ENCODE measurements at places on chromosomes 4 and X.

DNA sequence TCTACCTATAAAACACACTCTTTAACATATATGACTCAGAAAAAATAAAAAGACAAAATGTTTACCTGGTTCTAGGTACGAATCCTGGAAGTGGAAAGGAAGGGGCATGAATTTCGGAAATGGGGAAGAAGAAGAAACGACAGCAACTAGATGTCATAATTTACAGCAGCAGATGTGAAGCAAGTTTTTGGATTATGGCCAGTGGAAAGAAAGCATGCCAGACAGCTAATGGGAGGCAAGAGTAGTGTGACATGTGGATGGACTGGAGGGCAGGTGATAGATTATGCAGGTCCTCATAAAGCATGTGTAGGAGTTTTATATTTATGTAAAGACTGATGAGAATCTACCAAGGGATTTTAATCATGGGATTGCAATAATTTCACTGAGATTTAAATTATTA is 279.0 kb upstream of the TACR3 start:
- no peak for DNase-seq

DNA sequence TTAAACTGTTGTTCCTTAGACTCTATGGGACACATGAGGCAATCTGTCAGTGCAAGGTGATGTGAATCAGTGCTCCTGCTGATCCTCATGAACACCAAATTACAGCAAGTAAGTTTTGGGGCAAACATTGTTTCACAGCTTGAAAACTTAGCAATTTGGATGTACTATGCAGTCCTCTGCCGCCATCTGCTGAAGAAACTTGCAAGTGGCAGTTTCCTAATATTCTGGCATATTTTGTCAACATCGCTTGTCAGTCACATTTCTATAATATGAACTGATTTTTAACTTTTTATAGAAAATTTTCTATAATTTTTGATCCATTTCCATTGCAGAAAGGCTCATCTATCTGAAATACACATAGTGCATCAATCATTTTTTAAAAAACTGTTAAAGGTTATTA is 56.3 kb downstream of the ZAR1 start:
- peak; percentile 41 for DNase-seq

GRCh38 chr4:187414716-187415115 is 580.9 kb upstream of the ZFP42 start:
- DNase-seq: no peak

GRCh38 chr4:23866450-23867075 is 23.3 kb downstream of the PPARGC1A start:
- DNase-seq: no peak

GRCh38 chr4:41216294-41217019 is 2.1 kb upstream of the APBB2 start:
- DNase-seq: peak; percentile 85

GRCh38 chr4:144283526-144283925 is 143.0 kb upstream of the GYPA start:
- DNase-seq: no peak

GRCh38 chr4:144583658-144584057 is 62.3 kb upstream of the HHIP start:
- DNase-seq: no peak

GRCh38 chr4:6852582-6852981 is 57.0 kb upstream of the TBC1D14 start:
- no peak for DNase-seq

- DNase-seq: no peak
Observed at GRCh38 chr4:116143198-116143597, 942.2 kb downstream of the TRAM1L1 start.

DNA sequence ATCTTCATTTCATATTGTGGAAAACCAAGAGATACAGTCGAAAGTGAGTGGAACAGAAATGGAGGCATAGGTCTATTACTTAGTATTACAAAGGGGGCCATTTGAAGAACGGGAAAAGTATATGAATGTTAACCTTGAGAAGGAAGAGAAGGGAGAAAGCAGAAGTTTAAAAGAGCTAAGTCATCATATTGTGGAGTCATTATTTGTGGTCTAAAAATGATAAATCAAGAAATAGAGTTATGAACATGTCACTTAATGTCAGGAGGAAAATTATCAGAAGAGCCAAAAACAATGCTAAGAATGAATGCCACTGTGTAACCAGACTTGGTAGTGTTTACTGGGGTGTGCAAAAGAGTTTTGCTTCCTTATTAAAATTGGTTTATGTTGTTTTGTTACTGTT is 589.5 kb upstream of the LCORL start:
- no peak for DNase-seq

DNA sequence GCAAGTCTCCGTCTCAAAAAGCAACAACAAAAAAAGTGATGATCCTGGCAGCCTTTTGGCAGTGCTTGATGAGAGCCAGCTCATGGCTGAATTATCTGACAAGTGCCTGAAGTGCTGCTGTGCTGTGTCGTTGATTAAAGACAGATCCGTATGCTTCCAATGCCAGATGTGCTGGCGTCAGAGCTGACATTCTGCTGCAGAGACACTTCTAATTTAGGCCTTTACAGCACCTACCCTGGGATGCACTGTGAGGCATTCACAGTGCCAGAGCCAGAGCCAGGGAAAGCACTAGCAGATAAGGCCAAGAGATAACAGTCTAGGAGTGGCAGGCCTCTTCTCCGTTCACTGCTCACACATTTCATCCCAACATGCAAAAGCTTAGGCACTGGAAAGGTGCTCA is 995.5 kb downstream of the RAB28 start:
- no peak for DNase-seq

DNA sequence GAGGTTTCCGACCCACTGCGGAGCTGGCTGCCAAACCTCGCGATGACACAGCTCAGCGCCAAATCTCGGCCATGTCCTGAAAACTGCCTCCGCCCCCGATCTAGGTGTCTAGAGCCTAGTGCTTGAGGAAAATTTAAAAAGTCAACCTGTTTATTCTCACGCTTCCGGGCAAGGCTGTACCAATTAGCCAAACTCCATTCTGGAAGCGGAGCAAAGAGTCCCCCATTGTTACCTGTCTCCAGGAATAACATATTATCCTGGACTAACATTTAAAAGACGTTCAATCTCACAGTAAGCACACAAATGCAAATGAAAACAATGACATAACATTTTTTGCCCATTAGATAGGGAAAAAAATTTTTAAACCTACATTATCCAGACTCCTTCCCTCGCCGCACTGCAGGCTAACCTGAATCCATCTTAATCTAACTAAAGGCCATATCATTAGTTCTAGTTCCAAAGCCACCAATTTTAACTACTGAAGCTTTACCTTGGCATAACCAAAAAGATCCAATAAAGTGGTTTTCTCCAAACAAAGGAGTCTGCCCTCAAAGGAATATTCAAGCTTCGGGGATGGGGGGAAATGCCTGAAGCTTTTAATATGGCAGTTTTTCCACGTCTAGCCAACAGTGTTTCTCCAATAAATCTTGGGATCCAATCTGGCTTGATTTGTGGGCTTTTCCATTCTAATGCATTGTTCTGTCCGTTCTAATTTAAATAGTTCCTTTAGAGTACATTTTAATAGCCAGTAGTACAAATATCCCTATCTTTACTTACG is 1.9 kb downstream of the HUWE1 start:
- no peak for DNase-seq

DNA sequence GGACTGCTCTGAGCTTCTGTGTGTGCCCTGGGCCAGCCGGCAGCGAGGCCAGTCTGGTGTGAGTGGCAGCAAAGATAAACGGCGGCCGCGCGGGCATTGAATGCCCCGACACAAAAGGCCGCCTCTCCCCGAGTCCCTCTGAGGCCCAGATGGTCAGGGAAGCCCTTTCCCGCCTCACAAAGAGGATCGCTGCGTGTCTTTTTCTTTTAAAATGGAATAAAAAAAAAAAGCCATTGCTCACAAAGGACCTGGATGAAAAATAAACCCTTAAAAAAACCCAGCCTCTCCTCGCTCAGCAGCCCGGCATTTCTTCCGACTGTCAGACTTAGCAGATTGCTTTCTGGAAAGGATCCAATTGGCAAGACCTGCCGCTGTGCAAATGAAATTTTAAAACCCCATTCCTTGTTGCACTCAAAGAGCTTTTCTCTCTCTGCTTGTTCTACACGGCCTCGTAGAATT is 578.7 kb downstream of the BCOR start:
- DNase-seq: peak; percentile 35

DNA sequence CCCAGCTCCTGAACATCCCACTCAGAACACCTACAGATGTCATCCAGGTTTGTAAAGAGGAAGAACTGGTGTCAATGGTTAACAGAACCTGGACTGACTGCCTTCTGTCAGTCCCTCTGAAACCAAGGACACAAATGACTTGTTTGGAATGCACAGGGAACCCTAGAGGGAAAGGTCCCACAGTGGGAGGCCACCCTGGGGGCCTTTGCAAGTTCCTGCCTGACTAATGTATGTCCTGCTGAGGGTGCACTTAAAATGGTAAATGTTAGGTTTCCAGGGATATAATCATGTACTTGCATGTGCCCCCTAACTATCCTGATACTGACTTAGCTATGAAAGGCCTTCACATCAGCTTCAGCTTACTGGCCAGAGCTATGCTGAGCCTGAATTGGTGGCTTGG is 15.0 kb upstream of the XAGE2 start:
- DNase-seq: no peak

DNA sequence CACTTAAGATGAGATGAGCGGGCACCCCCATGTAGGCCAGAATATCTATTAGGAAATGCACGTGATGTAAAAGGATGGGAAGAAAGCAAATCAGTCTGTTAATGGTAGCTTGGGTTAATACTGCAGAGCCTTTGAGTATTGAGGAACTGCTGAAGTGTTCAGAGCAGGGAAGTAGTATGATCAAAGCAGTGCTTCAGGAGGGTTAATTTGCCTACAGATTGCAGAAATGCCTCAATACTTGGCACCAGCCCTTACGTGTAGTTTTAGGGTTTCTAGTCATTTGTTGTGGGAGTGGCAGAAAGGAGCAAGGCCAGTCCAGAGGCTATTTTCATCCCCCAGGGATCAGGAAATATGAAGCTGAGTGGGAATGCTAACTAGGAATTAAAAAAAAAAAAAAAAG is 19.7 kb downstream of the ZFX start:
- no peak for DNase-seq

GRCh38 chrX:360496-361150 is 26.1 kb downstream of the PPP2R3B start:
- DNase-seq: no peak

DNA sequence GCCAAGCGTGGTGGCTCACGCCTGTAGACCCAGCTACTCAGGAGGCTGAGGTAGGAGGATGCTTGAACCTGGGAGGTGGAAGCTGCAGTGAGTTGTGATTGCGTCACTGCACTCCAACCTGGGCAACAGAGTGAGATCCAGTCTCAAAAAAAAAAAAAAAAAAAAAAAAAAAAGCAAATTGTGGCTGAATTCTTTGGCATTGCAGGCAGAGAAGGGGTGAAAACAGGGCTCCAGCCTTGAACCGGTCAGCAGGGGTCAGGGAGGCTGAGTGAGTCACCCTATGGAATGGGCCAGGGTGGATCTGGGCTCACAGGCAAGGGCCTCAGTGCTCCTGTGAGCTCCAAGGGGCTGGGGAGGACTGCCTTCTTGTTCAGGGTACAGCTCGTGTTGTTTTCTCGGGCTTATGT is 13.2 kb upstream of the FAM3A start:
- DNase-seq: no peak

GRCh38 chr4:182369211-182369610 is 126.0 kb downstream of the TENM3 start:
- DNase-seq: no peak

DNA sequence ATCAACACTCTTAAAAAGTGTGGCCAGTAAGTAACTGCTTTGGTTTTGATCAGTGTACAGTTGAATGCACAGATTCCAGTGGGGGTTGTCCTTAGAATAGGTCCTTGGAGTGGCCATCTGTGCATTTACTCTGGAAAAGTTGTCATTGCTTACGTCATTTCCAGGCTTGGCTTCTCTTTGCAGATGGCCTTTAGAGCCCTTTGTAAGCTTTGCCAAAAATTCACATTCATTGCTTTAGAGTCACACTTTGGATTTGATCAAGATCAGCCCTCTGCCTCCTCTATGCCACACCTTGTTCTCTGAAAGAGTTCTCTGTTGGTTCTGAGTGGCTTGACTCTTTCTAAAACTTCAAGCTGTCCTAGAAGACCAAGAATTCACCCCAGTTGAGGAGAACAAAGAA is 83.9 kb downstream of the MAMLD1 start:
- DNase-seq: no peak

GRCh38 chr4:112031712-112032328 is 113.4 kb upstream of the FAM241A start:
- DNase-seq: peak; percentile 1

- no peak for DNase-seq
Observed at GRCh38 chr4:119597377-119597776, 31.2 kb downstream of the PDE5A start.

GRCh38 chr4:105878668-105879067 is 16.6 kb upstream of the NPNT start:
- no peak for DNase-seq

- DNase-seq: no peak
Observed at GRCh38 chr4:98518559-98519267, 139.7 kb downstream of the TSPAN5 start.

DNA sequence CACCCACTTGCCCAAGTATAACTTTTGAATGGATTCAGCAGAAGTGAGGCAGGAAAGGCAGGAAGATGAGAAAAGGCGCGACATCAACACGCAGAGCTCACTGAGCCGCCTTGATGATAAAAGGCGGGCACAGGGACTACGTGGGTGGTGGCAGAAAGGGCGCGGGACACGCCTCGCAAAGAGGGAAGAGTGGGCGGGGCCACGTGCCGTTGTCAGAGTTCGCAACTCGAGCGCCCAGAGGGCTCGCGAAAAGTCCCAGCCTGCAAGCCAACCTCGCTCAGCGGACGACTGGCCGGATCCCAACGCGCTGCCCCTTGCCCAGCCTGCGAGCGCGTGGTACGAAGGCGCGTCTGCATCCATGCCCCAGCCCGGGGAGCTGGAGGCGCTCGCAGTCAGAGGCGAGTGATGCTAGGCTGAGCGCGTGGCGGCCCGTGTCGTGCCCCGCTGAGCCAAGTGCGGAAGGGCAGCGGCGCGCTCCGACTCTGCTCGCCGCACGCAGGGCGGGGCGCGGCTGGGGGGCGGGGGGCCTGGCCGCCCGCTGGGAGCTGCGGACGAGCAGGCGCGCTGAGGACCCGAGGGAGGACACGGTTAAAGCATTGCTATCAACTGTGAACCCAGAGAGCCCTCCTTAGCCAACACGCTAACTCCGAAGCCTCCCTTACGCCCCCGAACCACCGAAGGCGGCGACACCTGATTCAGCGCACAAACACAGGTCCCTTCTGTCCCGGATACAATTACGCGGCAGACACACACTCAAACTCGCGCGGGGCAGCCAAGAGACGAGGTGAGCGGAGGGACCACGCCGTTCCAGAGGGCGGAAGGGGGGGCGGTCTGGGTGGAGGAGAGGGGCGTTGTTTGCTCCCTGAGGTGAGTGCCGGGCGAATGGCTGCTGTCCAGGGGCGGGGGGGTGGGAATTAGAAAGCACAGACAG is at the start of gene UGT8:
Gene UGT8, plus strand, starts transcription at position 617 of the 931 bp plus-strand sequence. CDS start 24,074 bp downstream, outside the sequence.
- DNase-seq: peak; percentile 62
